ENCODE measurements at places on chromosomes 5 and 9.

DNA sequence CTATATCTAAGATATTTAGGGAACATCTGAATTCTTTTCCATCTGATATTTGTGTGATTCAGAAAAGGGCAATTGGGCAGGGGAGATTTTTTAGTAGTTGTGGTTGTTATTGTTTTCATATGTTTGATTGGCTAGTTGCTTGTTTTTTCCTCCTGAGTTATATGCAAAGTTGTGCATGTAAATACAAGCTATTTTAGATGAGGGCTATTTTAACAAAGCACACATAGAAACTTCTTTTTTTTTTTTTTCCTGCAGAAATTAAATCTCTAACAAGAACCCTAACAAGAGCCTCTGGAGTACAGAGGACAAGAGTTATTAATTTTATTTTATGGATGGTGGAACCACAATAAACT is 559.1 kb downstream of the CETN3 start:
- DNase-seq = no peak

DNA sequence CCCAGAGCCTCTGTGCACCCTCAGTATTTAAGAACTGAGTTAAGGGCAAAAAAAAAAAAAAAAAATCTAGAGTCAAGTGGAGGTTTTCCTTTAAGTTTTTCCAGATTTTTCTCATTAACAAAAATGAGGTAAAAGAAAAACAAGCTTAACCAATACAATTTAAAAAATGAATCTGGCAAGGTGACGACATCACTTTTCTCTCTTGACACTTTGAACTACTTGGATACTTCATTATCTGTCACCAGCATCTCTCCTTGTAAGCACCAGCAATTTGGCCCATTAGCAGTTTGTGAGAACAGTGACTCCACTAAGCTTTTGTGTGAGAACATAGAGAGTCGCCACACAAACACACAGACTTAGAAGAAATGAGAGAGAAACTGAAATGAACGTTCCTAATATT is 345.7 kb upstream of the SLC30A5 start:
- DNase-seq = no peak

- DNase-seq = no peak
Measured at GRCh38 chr5:175422058-175422457, 21.9 kb downstream of the DRD1 start.

DNA sequence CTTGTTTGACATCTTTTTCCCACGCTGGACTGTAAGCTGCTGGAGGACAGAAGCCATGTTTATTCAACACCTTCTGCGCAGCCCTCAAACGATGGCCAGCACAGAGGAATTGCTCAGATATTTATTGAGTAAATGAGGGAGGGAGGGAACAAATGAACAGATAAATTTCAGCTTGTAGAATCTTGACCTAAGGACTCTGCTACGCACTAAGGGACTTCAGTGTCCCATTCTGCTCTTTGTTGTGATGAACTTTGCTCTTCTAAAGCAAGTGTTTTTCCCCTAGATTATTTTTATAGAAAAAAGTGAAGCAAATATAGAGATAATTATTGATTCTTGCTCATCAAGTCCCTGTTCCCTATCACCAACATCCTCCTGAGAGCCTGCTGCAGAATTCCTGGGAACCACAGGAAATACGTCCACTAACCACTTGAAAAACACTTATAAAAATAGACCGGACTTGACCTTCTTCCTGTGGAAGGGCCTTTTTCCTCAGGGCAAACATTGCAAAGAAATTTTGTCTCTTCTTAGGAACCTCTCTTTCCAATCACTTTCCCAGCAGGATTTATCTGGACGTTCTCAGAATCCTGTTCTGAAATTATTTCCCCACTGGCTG is 54.9 kb downstream of the FGF1 start:
- DNase-seq = no peak

GRCh38 chr5:174943785-174944184 is 219.4 kb downstream of the MSX2 start:
- no peak for DNase-seq

DNA sequence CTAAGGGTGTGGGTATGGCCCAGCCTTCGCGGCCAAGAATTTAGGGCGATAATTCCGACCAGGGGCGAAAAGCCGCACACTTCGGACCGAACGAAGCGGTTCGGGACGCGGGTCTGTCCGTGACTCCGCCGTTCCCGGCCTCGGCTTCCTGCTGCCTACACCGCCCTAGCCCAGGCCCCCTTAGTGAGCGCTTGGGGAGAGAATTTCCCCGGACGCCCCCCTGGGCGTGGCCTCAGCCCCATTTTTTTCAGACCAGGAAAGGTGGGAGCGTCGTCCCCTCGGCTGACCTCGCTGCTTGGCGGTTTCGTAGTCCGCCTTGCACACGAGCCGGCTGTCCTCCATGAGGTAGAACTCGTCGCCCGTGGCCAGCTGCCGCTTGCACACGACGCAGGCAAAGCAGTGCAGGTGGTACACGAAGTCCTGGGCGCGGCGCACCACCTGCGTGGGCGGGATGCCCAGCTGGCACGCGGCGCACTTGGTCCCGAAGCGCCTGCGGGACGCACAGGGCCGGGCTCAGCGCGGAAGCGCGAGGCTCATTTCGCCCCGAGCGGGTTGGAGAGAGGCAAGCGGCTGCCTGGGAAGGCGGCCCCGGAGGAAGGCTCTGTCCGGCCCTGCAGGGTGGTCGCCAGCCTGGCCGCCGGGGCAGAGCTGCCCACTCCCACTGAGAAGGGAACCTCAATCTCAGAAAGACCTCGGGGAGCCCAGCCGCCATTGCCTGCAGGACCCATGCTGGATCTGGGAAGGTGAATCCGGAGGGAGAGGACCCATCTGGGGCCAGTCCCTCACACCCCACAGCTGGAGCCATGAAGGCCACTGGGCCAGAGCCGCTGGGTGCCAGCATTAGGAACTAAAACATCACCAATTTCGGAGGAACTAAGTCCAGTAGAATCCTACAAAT is 5.3 kb downstream of the LHX3 start:
- DNase-seq = no peak

DNA sequence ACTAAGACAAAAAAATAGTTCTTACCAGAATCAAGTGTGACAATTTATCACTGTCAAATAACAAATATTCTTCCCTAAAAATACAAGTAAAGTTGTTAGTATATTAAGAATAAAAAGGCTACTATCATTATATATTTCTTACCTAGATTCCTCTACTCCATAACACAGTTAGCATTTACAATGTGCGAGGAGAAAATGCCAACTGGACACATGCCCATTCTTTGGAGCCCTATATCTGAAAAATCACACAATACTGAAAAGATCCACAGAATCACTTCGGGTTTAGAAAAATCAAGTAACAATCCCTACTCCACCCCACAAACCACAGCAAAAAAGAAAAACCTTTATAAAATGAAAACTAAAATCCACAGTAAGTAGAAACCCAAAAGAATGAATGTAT is 70.9 kb downstream of the PKD2L2 start:
- no peak for DNase-seq

GRCh38 chr5:113437111-113437510 is 2.3 kb upstream of the TSSK1B start:
- no peak for DNase-seq

DNA sequence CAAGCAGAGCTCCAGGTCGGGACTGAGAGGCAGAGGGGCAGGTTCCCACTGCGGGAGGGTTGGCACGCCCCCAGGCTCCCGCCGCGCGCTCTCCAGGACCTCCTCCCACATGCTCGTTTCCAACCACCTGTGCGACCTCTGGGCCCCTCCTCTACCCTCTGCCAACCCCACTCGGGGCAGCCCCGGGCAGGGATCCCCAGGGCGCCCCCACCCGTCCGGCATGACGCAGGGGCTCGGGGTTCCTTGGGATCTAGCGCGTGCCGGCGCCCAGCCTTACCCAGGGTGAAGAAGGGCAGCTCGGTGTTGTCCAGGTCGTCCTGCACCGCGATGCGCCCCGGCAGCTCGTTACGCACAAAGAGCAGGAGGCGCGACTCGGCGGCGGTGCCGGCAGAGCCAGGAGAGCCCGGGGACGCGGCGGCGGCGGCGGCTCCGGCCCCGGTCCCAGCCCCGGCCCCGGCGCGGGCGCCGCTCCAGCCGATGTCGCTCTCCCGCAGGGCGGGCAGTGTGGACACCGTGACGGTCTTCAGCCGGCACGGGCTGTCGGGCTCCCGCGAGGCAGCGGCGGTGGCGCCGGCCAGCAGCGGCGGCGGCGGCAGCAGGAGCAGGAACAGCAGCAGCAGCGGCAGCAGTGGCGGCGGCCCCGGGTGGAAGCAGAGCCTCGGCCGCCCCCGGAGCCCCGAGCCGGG is 494 bp downstream of the ASTN2 start:
- DNase-seq = no peak

- DNase-seq = no peak
Measured at GRCh38 chr5:148002451-148002850, 61.3 kb upstream of the SPINK5 start.

DNA sequence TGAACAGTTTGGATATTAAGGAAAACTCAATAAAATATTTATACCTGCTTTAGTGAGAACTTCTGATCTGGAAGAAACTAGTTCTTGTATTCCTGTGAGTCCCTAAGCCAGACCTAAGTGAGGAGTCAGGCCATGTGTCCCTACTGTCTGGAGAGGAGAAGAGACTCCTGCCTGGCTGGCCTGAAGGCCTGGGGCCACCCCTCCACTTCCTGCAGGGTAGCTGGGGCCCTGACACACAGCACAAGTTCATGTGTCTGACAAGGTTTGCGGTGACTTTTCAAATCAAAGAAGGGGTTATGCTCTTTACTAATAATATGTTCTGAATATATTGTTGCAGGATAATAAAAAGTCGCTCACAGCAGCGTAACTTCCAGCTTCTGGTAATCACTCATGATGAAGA is 16.1 kb upstream of the IL13 start:
- no peak for DNase-seq

DNA sequence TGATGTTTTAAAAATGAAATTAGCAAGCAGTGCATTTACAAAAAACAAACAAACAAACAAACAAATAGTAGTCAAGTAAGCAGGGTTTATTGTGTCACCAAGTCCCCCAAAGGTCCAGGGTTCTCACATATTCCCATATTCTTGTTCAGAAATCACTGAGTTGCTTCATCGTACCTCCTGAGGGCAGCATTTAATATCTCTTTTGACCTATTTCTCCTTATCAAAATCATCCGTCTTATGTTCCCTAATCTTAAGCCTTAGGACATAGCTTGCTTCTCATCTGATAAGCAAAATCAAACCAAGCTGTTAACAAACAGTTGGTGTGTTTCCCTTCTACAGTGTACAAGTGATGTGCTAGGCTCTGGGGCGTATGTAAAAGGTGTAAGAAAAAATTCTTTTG is 109.5 kb upstream of the MAN2A1 start:
- no peak for DNase-seq

GRCh38 chr9:13049223-13049622 is 230.3 kb downstream of the MPDZ start:
- DNase-seq = no peak

DNA sequence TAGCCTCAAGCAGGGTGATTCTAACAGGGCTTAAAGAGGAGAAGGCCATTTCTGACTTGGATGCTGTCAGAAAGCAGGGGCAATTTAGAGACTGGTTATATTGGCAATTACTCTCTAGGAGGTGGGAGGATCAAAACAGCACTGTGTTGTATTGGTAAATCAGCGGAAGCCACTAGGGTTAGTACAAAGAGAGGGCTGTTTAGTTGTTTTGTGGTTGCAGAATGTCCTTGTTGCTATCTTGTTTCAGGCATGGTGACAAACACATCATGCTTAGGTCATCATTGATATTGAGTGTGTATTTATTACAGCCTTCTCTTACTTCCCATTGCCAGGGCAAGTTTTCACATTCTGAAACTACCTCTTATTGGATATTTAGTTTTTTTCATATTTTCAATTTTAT is 165.3 kb downstream of the TAF11L14 start:
- no peak for DNase-seq

- no peak for DNase-seq
Measured at GRCh38 chr5:119022017-119022745, 33.8 kb upstream of the DTWD2 start.

- DNase-seq = no peak
Measured at GRCh38 chr9:114386886-114387679, 699 bp downstream of the AKNA start.

- DNase-seq = no peak
Measured at GRCh38 chr5:38400365-38400764, 142.0 kb downstream of the EGFLAM start.

DNA sequence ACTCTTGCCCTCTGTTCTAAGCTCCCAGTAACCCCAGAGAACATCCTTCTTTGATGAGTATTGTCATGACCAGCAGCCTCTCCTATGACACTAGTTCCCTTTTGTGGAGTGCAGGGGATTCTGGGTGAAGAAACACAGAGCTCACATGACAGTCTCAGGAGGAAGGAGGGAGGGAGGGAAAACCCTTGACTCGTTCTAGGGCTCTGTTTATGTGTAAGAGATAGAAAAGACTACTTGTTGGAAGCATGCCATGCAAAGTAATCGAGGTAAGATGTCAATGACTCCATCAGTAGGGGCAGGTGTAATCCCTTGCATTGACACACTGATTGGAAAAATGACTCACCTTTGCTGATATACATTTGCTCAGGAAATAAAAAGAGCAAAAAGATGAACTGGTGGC is 190.2 kb upstream of the ELL2 start:
- DNase-seq = no peak

DNA sequence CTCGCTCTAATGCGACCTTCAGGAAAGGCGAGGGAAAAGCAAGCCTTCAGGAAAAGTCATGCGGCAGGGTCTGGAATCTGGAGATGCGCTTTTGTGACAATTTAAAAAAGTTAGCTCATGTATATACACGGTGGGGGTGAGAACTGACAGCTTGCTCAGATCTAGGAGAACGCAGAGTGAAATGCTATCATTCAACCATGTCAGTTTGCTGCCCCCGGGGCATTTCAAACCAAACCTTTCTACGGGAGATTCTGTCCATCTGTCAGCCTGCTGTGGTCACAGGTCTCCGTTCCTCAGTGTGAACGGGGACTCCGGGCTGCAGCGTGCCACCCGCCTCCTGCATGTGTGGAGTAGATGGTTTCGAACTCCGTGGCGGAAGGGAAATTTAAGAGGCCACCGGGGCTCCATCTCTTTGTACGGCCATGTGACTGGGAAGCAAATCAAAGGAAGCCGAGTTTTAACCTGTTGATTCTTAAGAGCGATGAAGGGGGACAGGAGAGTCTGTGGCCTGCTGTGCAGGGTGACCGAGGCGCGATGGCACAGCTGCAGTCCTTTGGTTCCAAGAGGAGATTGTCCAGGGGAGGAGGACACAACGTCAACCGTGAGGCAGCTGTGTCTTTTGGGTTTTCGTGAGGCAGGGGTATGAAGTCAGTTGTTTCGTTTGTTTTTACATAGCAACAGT is 45.9 kb downstream of the OTULIN start:
- DNase-seq = no peak

DNA sequence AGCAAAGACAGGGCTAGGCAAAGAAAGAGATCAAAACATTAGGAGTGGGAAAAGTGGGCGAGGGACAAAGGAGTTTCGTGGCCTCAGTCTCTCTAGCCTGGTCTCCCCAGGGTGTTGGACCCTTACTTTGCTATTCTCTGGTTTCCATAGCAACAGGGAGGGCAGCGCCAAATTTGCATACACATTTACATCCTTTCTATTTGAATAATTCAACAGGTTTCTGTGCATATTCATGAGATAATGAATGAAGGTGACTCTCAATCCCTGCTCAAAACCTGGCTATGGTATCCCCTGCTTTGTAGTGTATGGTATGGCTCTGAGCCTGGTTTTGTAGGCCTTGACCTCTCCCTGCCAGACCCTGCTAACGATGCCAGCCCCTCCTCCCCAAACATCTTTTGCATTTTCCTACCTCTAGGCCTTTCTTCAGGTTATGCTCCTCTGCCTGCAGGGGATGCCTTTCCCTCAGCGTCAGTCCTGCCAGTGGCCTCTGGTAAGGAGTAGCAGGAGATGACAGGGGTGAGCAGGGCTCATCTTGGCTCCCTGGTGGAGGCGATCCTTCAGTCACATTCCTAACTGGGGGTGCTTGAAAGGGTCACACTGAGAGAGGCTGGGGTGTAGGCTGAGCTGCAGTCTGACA is 9.8 kb downstream of the RPP25L start:
- DNase-seq = no peak

- DNase-seq = no peak
Measured at GRCh38 chr5:58187432-58188261, 272.2 kb downstream of the PLK2 start.

All from T-helper 1 cell (primary cell).